ENCODE measurements at places on chromosomes 7 and 10.

GRCh38 chr7:65946904-65947303 lies 35.1 kb downstream of the GUSB start:
- no peak for DNase-seq

- DNase-seq, result no peak
These were observed 41.7 kb upstream of the DUSP5 start for GRCh38 chr10:110456046-110456445.

GRCh38 chr10:86954681-86955500 lies 2.5 kb downstream of the MMRN2 start:
- DNase-seq, result no peak

DNA sequence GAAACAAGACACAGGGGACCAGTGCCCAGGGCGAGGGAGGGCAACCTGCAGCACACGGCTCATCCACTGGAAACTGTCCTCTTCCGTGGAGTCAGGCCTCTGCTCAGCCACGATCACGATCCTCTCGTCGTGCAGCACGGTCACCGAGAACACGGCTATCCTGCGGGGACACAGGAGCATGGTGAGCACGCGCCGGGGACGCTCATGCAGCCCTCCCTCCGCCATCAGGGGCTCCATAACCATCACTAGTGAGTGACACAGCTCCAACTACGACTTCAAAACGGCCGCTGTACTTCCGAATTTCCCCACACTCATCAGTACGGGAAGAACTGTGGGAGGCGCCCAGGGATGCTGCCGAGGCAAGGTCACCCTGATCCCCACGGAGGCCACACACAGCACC lies 227.9 kb downstream of the ZMYND11 start:
- DNase-seq, result no peak

- DNase-seq, result no peak
These were observed 80.5 kb upstream of the LRGUK start for GRCh38 chr7:134046594-134047128.

DNA sequence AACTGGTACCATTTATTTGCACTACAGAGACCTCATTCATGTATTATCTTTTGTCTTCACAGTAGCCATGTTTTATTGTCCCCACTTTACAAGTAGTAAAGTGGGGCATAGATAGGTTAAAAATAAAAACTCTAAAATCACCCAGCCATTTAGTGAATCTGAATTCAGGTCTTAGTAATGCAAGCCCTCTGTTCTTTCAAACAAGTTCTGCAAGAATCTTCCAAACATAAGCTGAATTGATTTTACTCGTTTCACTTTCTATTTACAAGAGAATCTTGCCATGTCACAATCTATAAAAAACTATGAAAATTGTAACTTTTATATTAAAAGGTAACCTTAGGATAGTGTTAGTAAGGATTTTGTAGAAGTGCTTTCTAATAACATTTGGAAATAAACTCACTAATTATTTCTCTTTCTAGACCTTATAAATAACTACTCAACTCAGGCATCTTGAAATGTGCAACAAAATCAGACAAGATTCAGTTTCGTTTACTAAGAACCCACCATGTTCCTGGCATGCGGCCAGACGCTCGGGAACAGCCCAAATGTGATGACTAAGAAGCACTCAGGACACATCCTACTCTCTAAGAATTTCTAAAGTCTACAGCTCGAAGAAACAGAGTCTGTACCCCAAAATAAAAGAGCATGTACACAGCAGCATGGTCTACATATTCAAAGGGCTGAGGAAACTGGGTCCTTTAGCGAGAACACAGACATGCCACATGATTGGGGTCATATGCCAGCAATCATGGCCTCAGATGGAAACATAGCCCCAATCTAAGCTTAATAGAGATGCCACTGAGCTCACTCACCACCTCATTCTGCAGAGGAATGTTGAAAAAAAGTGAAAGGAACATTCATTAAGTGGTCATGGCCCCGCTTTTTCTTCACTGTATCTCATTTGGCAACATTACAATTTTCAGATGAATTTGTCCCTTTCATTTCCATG lies 167.6 kb downstream of the AMPH start:
- peak; percentile 89 for DNase-seq

GRCh38 chr7:23185980-23186379 lies 4.1 kb downstream of the NUP42 start:
- no peak for DNase-seq

GRCh38 chr7:5484921-5485320 lies 61.3 kb upstream of the TNRC18 start:
- no peak for DNase-seq

DNA sequence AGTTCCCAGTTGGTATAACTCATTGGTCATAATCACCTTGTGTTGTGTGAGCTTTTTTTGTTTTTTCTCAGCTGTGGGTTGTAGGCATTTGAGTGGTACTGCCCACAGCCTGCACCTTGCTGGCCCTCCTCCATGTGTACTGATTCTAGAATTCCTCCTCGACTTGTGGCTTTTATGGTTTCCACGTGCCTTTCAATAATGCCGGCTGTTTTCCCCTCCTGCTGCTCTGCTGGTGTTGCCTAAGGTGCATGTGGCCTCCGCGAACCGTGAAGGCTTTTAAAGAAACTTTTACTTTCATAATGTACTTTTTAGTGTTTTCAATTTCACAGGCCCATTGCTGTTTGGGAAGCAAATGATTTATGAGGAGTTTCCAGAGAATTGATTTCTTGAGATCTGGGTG lies 518.0 kb downstream of the REEP3 start:
- no peak for DNase-seq
